Bronchial epithelial cell (primary cell): ENCODE measurements at places on chromosomes 1 and 21. TPM values are rescaled to one million over a fixed set of nuclear protein-coding genes. Genes with fewer than 3 reads are reported as not detected.

- peak; percentile 28 for DNase-seq
These were observed 155.5 kb downstream of the GLUL start for GRCh38 chr1:182235952-182236650.

DNA sequence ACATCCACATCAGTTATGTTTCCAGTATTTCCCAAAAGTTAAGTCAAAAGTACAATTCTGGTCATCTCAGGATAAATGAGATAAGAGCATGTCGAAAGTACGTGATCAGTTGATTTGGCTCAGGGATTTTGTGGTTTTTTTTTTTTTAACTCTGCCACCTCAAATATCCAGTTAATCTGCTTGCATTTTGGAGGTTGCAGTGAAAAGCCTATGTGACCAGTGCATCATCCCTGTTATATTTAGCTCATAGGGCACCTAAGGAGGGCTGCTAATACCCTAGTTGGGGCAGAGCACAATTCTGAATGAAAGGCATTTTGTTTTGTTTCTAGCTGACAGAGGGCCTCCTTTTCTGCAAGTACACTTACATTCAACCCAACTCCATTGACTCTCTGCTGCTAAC is 31.7 kb upstream of the RGS16 start:
- no peak for DNase-seq

DNA sequence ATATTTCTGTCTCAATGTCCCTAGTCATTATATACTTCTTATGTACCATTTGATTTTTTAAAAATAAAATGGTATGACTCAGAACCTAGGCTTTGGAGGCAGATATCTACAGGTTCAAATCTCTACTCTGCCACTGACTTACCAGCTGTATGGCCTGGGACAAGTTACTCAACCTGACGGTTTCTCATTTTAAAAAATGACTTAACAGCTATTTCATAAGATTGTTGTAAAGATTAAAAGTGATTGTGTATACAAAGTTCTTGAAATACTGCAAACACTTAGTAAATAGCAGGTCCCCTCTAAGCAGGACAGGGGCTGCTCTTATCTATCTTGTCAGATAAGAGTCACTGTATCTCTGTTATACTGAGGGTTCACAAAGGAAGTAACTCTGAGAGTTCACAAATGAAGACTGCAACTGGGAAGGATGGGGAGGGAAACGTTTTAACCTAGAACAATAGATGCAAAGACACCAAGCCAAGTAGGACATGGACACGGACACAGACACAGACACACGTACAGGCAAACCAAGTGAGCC is 2.6 kb downstream of the BCAR3 start:
- no peak for DNase-seq

DNA sequence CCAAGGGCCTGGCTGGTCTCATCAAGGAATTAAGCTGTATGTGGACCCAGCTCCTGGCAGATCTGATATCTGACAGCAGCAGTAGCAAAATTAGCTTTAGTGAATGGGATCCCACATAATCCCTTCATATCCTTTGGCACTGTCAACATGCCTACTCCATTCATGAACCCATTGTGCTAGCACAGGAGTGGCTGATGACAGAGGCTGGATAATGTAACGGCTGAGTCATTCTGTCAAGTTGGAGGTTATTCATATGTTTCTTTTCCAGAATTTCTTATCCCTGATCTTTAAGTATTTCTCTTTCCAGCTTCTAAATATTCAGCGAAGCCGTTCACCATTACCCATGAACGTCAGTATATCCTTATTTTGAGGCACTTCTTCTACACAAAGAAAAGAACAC is 84.3 kb downstream of the EXTL2 start:
- DNase-seq = peak; percentile 59

GRCh38 chr1:8913457-8913856 is 32.2 kb upstream of the CA6 start:
- DNase-seq = peak; percentile 41

DNA sequence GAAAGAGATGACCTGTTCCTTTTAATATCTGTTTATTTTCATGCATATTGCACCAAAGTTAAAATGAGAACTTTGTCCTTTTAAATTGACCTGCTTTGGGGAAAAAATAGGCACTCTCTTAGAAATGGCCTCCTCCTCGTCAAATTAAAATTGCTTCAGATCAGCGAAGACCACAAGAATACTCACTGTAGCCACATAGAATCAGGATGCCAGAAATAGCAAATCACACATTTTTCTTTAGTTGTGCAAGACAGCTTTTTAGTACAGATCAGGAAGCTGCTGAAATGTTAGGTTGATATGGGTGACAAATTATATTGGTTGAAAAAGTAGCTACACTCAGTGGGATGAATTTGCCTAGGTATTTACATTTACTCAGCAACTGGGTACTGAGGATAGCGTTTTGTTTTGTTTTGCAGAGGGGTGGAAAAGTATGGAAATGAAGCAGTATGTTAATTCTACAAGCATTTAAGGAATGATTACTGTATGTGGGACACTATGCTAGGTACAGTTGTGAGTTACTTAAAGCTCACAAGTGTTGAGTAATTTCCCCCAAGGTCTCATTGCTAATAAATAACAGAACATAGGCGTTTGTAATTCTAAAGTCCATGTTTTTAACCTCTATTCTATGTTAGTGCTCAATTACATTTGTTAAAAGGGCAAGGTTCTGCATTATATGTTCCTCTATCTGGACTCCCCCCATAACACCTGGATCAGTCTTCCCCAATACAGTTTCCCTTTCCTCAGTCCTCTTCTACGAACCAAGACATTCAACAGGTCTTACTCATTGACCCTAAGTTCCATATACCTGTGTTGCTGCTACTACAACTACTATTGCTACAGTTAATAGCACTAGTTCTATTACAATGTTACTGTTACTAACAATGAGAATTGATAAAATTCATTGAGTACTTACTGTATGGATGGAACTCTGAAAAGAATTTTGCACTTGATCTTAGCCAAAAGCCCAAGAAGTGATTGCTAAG is 99.4 kb upstream of the S1PR1 start:
- DNase-seq = no peak

GRCh38 chr1:31366796-31367195 is 6.1 kb downstream of the FABP3 start:
- no peak for DNase-seq

- DNase-seq = peak; percentile 85
These were observed 1.6 kb downstream of the DDI2 start for GRCh38 chr1:15618655-15619525.

DNA sequence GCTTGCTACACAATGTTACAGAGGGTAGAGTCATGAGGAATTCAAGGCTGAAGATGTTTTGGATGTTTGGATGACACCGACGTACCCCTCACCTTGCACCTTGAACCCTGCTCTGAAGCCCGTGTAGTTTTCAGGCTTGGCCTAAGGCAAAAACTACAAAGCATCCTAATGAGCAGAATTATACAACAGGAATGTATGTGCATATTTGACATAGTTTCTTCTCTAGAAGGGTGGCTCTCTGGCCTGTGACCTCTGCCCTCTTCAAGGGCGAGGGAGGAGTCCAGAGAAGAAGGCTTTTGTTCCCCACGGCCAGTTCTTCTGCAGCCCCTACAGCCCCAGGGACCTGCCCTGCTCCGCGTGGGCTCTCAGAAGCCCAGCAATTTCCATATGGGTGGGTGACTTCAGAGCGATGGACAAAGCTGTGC is 43.3 kb downstream of the L1TD1 start:
- no peak for DNase-seq

Gene ZNF695
- 0.53 and 0.90 TPM in 2 replicates for total RNA-seq

Gene CHRM3
- 1.0 and 1.6 TPM in 2 replicates for total RNA-seq

Gene NBL1
- 55.3 and 108 TPM in 2 replicates for total RNA-seq

Gene SPATA1
- 0.26 and 0.38 TPM in 2 replicates for total RNA-seq
